ELR (cell line): ENCODE measurements at places on chromosomes 5 and 9.

DNA sequence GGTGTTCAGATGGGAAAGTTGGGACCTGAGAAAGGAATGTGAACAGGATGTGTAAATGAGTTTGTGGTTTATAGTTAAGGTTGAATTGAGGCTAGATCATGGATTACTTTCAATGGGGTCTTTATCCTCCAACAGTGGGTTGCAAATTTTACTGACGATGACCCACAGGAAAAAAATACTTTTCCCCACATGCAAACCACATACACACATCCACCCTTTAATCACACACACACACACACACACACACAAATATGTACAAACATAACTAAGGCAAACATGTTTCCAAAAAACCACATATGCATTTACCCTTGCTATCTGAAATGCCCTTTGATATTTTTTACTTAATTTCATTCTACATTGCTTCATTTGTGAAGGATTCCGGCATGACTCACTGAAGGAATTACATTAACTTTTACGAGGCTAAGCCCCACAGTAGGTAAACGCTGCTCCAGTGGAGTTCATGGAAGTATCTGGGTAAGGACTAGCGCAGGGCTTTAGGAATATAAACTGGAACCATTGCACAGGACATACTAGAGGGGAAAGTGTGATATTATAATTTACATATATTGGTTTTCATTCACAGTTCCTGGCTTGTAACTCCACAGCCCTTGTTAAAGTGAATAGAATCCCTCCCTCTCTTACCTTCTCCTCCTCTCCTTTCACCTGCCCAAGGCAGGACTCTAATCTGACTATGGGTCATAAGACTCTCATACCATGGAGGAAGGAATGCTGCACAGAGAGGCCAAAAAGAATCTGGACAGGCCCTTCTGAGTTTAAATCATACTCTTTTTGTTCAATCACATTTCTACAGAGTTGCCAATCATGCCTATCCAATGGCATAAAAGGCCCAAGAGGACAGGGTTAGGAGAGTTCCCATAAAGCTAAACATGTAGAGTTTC, 8.5 kb upstream of the SPEF2 start:
- DNase-seq = peak; percentile 21

DNA sequence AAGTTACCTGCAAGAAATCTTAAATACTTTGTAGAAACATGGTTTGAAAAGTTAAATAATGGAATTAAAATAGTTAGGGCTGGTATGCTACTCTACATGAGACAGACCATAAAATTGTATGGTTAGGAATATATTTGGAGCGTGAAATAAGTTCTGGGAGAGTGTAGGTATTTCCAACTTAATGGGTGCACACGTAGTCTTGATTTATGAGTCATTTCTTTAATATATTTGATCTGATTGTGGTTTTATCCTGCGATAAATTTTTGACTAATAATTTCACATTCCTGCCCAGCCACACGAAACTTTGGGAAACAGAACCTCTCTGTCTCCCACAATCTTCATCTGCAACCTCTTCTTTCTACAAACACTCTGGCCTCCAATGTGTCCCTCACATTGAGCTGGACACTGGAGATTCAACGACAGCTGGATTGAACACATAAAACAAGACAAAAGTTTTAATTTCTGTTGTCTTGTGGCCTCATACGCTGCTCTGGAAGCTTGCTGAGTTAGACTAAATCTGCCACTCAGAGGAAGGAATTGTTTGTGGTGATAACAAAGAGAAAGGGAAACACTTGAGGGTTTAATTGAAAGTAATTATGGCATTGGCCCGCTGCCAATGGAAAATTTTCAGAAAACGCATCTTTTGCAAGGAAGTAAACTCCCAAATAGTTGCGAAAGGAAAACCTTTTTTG, 201.8 kb upstream of the ZNF608 start:
- DNase-seq = no peak

- peak; percentile 1 for DNase-seq
Measured at GRCh38 chr9:75979362-75979761, 88.9 kb downstream of the PCSK5 start.

- DNase-seq = no peak
Measured at GRCh38 chr5:88203981-88204750, 64.5 kb downstream of the TMEM161B start.

GRCh38 chr5:181204826-181205760, at the start of gene TRIM7:
Gene TRIM7 (minus strand): TSS chr5:181205196. CDS start chr5:181205110, 86 bp downstream.
- peak; percentile 60 for DNase-seq

DNA sequence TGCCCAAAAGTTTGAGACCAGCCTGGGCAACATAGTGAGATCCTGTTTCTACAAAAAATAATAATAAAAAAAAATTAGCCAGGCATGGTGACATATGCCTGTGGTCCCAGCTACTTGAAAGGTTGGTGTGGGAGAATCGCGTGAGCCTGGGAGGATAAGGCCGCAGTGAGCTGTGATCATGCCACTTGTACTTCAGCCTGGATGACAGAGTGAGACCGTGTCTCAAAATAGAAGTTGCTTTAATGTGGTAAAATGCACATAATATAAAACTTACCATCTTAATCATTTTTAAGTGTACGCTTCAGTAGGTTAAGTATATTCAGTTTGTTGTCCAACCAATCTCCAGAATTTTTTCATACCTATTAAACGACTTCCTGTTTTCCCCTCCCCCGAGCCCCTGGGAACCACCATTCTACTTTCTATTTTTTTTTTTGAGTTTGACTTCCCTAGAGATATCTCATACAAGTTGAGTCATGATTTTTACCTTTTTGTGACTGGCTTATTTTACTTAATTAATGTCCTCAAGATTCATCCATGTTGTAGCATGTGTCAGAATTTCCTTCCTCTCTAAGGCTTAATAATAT, 120.1 kb upstream of the POC5 start:
- DNase-seq = no peak

DNA sequence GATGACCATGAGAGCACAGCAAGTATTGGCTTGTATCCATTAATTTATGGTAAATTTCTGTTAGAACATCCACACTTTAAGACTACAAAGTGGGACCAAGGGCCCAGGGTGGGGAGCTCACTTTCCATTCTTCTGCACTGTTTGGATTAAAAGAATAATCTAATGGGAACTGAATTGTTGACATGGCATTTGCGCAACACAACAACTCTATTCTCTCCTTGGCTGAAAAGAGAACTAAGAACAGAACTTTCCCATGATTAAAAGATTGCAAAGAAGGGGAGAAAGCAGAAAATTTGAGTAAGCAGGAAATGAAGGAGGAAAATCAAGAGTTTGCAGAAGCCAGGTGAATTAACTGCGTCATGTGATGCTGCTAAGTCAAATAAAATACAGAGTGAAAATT, 143.4 kb downstream of the HINT1 start:
- DNase-seq = no peak

DNA sequence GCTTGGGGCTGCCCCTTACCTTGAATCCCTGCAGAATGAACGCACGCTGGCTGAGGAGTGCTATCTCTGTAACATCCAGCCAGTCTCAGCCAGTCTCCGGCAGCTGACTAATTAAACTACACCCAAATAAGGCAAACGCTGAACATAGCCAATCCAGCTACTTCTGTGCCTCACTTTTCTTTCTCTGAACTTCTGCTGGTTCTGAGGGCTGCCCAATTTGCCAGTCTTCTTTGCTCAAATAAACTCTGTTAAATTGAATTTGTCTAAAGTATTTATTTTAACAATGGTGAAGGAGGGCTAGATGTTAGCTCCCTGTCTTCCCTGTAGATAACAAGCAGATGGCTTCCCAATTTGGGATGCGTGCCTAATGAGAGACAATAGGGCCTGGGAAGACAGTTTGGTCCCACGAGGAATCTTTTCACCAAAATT, 154.0 kb upstream of the NFIL3 start:
- DNase-seq = no peak

DNA sequence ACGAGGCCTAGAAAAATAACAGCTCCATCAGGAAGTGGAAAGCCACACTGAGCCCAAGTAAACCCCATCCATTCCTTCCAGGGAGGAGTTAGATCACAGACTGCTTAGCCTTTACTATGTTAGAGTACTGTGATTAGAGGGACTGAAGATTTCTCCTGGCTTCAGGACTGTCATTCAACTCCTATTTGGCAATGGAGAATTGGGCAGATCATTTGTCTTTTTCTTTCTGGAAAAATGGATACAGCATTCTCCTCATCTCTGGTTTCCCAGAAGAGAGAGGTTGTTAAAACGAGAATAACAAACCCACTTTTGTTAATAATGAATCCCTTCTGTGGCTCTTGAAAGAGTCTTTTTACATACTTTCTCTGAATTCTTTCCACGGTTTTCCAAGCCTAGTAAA, 150.4 kb downstream of the GABRB2 start:
- no peak for DNase-seq

GRCh38 chr5:113614191-113614590, 100.7 kb downstream of the YTHDC2 start:
- DNase-seq = peak; percentile 45

DNA sequence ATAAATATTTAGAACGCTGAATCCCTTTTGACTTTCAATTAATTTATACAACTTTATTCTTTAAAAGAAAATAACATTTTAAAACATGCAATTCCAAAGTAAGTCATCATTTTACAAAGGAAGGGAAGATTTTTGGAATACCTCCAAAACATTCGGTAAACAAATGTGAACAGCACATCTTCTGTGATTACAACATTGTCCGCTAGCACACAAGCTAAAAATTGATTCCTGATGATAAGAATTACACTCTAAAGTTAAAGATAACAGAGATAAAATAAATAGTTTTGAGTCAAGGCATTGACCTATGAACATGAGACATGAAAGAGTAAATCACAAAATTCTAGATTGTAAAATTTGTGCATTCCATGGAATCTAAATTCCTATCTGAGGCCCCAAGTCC, 56.2 kb upstream of the TRAF1 start:
- peak; percentile 40 for DNase-seq

GRCh38 chr5:23730023-23730422, 222.6 kb downstream of the PRDM9 start:
- DNase-seq = no peak

GRCh38 chr9:97892421-97892820, 29.9 kb downstream of the TRMO start:
- DNase-seq = peak; percentile 13

DNA sequence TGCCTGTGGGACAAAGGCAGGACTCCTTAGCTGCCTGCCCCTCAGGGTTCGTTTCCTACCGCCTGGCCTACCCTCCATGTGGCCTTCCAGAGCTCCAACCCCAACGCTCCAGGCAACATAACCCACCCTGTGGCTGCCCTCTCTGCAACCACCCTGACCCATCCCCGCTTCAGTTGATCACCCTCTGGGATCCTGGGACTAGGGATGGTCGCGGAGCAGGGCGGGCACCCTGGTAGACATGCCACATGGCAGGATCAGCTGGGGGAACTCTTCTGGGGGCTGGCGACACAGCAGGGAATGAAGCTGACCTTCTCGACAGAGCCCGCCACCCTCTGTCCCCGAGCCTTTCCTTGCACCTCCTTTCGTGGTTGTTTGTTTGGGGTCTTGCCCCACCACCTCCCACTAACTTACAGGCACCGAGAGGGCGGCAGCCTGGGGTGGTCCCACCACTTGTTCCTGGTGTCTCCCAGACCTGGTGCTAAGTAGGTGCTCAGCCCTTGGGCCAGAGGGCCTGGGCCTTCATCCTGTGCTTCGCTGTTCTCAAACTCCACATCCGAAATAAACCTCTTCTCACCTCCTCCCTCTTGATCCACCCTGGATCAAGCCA, 243.1 kb downstream of the PBX3 start:
- no peak for DNase-seq

- no peak for DNase-seq
Measured at GRCh38 chr9:14926941-14927624, 16.9 kb upstream of the FREM1 start.

GRCh38 chr9:81634915-81635516, 54.3 kb downstream of the TLE1 start:
- no peak for DNase-seq

DNA sequence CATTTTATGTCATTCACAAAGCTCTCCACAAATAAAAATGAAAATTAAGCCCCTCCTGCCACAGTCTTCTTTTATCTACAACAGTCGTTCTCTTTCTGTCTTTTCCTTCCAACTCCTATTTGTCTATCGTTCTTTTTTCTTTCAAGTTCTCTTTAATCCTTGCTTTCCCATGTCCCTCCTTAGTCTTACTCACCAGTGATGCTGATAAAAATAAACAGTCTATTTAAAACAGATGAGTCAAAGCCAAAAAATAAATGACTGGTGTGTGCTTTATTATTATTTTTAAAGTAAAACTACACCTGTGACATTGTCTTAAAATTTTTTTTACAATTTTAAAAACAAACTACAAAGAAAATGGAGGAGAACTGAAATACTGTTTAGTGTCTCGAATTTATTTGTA, 137.1 kb upstream of the TMEM161B start:
- DNase-seq = no peak

DNA sequence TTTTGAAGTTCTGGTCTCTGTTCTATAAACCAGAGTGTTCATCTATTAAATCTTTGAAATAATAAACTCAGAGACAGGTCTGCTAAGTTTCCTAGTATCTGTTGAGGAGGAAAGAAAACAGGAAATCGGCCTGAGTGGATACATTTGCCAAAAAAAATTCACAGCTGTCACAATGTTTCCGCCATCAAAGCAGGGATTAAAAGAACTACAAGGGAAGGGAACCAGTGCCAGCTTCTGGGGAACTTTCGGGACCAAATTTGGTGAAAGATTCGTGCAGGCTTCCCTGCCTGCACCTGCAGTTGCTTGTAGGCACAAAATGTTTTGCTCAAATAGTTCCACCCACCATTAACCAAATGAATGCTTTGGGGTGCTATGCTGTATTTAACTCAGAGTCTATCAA, 267.5 kb downstream of the MSX2 start:
- DNase-seq = no peak

- no peak for DNase-seq
Measured at GRCh38 chr5:3780907-3781306, 185.3 kb downstream of the IRX1 start.

DNA sequence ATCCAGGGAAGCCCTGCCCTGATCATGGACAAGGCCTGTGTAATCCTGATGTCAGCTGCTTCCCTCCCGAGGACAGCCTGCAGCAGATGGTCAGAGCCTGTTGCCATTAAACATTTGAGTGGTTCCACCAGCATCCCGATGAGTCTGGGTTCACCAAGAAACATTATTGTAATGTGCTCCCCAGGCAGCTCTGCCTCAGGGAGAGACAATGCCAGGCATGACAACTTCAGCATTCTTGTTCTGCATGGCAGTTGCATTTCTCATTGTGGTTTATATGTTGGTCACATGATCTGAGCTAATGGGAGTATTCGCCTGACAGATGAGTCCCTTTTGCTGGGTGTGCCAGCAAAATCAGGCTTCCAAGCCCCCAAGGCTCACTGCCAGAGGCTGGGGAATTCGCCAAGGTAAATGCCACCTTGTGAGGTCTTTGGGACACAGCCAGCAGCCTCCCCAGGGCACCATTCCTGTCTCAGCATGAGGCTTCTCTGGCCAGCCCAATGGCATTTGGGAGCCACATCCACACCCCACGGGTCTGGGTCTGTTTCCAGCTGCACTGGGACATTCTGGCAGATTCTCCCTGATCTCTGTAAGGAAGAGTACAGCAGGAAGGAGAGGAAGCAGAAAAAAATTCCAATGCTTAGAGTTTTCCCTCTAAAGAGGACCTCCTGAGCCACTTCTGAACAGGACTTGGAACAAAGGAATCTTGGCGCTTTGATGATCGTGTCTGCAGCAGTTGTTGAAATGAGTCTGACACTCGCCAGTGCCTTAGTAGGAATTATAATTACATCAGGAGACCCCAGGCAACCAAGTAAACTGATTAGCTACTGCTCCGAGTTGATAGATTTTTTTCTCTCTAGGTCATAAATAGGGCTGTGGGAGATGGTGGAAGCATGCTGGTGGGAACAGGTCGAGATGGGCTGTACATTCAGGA, 18.7 kb downstream of the KCNIP1 start:
- peak; percentile 42 for DNase-seq
